ENCODE measurements at places on chromosomes 5 and 9. TPM values are rescaled to one million over a fixed set of nuclear protein-coding genes. Genes with fewer than 3 reads are reported as not detected.

The GPX3 gene
- not detected for total RNA-seq

The PPIP5K2 gene
- total RNA-seq: 93.8 TPM

The FYB1 gene
- 4.0 TPM for total RNA-seq

The TMEM203 gene
- 43.6 TPM for total RNA-seq

The RGMB gene
- 50.2 TPM for total RNA-seq

The NFIB gene
- total RNA-seq: 31.6 TPM

The GZMA gene
- total RNA-seq: not detected

The FGF18 gene
- total RNA-seq: not detected

The OR1J2 gene
- total RNA-seq: not detected

The AUH gene
- total RNA-seq: 12.0 TPM

The LRRC19 gene
- not detected for total RNA-seq

The PCDHGA4 gene
- 0.67 TPM for total RNA-seq

The SHLD3 gene
- 6.2 TPM for total RNA-seq

The ASPN gene
- not detected for total RNA-seq

The NMUR2 gene
- total RNA-seq: not detected

The DAB2IP gene
- total RNA-seq: 38.2 TPM

The NME5 gene
- total RNA-seq: 14.8 TPM

The TAL2 gene
- total RNA-seq: not detected

The PCDHGA2 gene
- 0.69 TPM for total RNA-seq

The TLE1 gene
- total RNA-seq: 71.6 TPM

The CARD6 gene
- total RNA-seq: 5.3 TPM

The DBH gene
- not detected for total RNA-seq

The CDC20B gene
- not detected for total RNA-seq

The CCDC187 gene
- under 0.01 TPM for total RNA-seq

The AQP3 gene
- total RNA-seq: not detected

The EFNA5 gene
- 6.5 TPM for total RNA-seq

The LMNB1 gene
- total RNA-seq: 50.0 TPM

The SLC45A2 gene
- total RNA-seq: 347 TPM

The CSF1R gene
- 0.33 TPM for total RNA-seq

The SLC46A2 gene
- total RNA-seq: not detected

The CAVIN4 gene
- total RNA-seq: 1.00 TPM

The EFCAB9 gene
- not detected for total RNA-seq

The ABO gene
- total RNA-seq: not detected

The FOXD4L3 gene
- not detected for total RNA-seq

The VAV2 gene
- total RNA-seq: 6.8 TPM

The TPM2 gene
- 4.5 TPM for total RNA-seq

The GMCL2 gene
- not detected for total RNA-seq

The PCDHB9 gene
- 0.73 TPM for total RNA-seq

The NIM1K gene
- total RNA-seq: 0.73 TPM

The CCNI2 gene
- not detected for total RNA-seq

The OTP gene
- not detected for total RNA-seq

The LCN6 gene
- not detected for total RNA-seq

The CDKN2B gene
- 16.4 TPM for total RNA-seq

The UBAP2 gene
- 31.3 TPM for total RNA-seq

The KIF4B gene
- total RNA-seq: not detected

The PCDH1 gene
- 0.73 TPM for total RNA-seq

The BAAT gene
- total RNA-seq: under 0.01 TPM

The PCDHB15 gene
- total RNA-seq: not detected

The TEK gene
- total RNA-seq: under 0.01 TPM

The TAF11L5 gene
- not detected for total RNA-seq

The SIT1 gene
- total RNA-seq: not detected
